ENCODE measurements at places on chromosomes 12 and 14.

GRCh38 chr14:55075628-55076175 is 24.3 kb downstream of the MAPK1IP1L start:
- DNase-seq, result peak; percentile 70

DNA sequence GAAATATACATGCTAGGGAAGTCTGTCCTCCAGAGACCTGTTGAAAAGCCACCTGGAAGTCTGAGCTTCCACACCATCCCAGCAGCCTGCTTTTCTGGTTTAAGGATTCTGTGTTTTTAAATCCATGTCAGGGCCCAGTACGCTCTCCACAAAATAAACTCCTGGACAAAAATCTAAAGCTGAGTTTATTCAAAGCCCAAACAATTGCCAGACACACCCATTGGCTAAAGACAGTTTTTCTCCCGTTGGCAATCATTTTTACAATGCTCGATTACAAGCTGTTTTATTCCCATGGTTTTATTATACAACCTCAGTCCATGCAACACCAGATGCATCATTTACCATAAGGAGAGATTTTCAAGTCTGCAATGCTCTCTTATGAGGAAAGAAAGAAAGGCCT is 94.5 kb downstream of the MYRFL start:
- no peak for DNase-seq

DNA sequence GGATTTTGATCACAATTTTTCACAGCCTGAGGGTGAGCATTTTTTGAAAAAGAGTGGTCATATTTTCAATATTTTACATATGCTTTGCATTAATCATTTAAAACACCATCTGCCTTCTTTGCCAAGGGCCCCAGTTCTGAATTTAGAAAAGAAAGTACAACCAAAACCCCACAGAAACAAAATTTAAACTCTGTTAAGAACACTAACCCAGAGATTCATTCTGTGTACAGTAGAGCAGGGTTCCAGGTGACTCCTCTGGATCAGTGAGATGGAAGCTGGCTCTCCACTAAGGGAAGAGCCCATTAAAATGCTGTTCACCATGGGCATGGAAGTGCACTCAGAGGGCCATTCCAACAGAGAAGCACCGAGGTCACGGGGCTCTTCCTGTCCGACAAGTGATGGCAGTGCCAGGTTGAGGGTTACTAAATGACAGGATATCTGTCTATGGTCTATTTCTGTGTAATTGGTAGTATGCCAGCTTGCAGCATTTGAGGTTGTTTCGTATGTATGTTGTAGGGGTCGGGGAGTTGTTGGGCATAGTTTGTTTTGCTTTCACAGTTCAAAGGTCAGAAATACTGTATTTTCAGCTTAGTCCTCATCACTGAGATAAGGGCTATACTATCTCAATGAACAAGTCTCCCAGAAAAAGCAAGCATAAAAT is 95.9 kb downstream of the SLC35F4 start:
- no peak for DNase-seq

DNA sequence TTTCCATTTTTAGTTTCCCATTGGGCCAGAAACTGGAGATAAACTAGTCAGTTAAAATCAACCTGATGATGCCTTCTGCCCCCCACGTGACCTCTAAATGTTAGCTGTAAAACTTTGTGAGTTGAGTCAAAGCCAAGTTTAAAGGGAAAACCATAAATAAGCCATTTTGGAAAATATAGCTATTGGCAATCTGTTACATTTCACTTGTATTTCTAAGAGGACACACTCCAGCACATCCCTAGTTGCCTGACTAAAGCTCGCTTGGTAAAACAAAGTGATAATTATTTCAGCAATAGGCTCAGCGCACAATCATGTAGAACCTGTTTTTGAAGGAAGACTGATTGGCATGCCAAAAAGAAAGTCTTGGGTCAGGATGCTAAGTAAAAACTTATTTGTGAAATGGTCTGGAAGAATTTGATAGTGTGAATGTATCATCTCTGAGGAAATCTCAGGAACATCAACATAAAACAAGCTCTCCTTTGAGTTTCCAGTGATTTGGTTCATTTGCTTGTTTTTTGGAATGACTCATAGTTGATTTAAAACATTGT is 49.2 kb upstream of the AEBP2 start:
- no peak for DNase-seq

DNA sequence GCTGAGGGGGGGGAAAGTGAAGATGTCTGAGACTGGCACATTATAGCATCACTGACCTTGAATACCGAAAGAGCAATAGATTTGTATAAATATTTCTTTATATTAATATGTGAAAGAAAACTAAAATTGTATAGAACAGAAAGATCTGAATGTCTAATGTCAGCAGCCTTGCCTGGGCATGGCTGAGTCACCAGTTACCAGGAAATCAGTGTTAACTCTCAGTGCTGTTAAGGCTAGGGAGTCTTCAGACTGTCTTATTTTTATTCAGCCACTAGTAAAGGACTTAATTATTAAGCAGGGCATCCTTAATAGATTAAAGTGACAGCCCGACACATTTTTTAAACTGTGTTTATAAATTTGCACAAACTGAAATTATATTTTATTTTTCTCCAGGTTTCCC is 122.9 kb upstream of the AEBP2 start:
- DNase-seq, result peak; percentile 65

GRCh38 chr14:96979611-96980074 is 182.5 kb downstream of the VRK1 start:
- DNase-seq, result no peak

DNA sequence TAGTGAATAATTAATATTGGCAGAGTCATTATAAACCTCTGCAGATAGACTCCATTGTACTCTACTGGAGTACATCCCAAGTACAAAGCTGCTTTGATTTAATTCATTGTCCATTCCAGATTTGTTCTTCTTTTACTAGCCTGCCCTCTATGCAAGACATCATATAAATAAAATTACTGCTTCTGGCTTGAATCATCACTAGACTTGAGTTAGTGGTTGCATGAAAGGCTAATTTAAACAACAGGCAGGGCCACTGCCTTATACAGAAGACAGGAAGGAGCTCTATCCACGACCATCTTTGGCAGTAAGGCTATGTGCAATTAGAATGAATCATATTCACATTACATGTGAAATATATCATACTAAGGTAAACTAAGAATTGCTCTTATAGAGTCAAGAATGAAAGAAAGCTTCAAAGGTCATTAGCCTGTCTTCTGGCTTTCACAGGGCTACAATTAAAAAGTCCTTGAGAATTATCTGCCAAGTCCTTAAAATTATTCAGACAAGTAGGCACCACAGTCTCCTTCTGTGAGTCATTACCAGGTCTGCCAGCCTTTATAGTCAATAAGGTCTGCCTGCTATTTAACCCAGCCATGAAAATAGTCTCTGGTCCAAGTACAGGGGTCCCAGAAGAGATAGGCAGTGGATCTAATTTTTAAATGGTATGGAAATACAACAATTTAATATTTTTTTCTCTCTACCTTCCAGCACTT is 631.8 kb downstream of the TMTC2 start:
- DNase-seq, result peak; percentile 1

DNA sequence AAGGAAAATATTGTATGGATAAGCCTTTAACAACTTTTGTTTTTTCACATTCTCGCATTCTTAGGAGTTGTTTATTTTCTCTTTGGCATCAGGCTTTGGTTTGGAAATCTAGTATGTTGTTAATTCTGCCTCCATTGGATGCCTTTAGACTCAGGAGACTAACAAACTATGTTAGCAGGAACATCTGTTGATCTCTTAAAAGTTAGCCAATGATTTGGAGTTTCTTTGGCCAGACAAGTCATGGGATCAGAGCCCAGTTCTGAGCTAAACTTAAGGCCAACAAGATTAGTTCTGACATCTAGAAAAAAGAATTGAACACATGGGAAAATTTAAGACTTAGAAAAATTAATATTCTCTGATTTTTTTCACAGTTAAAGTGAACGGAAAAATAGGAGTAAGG is 35.3 kb upstream of the STRAP start:
- peak; percentile 69 for DNase-seq

- peak; percentile 91 for DNase-seq
Observed at GRCh38 chr14:71415404-71415690, 508.1 kb downstream of the PCNX1 start.

- no peak for DNase-seq
Observed at GRCh38 chr14:89424241-89424640, 7.2 kb upstream of the FOXN3 start.

DNA sequence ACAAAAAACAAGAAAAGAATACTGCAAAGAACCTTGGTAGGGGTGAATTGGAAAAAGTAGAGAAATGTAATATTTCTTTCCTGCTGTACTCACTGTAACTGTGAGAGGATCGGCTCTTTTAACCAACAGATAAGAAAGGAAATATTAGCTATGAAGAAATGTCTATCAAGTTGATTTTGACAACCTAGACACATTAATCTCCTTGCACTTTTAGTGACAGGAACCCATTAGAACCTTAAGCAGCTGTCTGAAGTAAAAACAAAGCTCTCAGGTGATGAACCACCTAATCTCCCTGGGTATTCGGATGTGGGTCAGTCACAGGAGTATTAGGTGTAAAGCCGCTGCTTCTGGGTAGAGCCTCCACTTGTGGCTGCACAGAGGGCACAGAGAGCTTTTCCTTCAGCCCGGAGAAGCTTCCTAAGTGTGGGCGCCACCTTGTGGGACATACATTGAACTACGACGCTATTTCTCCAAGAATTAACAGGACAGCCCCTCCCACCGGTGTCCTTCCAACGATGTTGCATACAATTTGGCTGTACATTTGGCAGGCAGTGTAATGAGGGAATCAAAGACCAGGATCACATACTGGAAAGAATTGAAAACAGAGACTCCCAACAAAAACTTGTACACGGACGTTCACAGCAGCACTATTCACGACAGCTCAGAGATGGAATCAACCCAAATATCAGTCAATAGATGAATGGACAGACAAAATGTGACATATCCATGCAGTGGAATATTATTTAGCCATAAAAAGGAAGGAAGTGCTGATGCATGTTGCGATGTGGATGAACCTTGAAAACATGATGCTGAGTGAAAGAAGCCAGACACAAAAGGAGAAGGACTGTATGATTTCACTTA is 28.9 kb upstream of the MAPKAPK5 start:
- DNase-seq, result peak; percentile 93

GRCh38 chr12:4280351-4281163 is 7.0 kb downstream of the CCND2 start:
- DNase-seq, result no peak
